Activated naive CD4-positive, alpha-beta T cell treated with anti-CD3 and anti-CD28 coated beads, Interleukin-2, amount 50 U/mL, for 72 hours (primary cell): ENCODE measurements at places on chromosomes 5 and 9.

DNA sequence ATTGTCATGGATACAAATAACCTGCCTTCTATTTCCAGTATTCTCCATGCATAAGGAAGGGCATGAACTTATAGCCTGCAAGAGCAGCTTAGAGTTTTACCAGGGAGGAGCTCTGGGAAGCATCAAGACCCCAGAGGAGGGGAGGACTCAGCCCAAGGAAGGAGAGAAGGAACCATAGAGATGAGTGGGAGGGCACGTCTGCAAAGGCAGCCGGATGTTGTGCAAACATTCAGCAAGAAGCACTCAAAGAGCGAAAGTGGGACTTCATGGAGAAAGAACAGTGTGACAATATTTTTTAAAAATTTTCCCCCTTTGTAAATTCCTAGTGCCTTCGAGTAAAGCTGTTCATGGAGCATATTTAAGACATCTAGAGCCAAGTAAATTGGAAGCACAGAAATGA is 270.1 kb upstream of the PTGER4 start:
- no peak for DNase-seq

DNA sequence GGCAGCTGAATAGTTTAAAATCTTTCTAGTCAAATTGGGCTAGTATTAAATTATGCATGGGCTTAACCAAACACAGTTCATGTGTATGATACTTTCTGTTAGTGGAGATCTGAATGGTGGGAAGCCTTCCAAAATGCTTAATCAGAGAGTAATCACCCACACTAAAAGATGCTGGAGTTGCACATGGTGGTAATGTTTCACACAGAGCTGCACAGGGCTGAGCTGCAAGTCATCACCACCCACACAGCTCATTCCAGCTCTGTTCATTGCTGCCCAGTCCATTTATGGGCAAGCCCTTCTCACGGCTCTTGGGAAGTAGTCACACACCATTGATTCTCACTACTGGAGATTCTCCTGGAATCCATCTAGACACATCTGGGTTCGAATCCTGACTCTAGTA is 351.5 kb upstream of the KCNN2 start:
- DNase-seq, result no peak

DNA sequence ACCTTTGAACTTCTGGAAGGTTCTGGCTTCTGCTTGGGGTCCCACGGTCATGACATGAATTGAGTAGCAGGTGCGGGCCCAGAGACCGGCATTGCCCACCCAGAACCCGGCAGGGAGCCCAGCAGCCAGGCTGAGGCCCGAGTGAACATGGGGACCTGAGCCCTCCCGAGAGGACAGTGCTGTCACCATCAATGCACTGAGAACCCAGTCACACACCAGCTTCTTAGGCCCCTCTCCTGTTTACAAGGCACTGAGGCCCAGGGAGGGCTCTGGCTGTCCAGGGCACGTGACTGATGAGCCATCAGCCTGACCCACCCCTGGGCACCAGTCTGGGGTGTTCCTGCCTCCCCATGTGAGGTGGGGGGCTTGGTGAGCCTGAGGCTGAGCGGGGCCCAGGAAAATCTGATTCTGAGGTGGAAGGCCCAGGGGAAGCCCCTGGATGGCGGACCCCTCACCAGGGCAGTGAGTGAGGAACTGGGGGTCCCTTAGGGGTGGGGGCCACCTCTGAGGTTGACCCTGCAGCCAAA is 60.3 kb upstream of the RNU6ATAC start:
- DNase-seq, result no peak

- no peak for DNase-seq
Observed at GRCh38 chr5:113552137-113552536, 38.6 kb downstream of the YTHDC2 start.

DNA sequence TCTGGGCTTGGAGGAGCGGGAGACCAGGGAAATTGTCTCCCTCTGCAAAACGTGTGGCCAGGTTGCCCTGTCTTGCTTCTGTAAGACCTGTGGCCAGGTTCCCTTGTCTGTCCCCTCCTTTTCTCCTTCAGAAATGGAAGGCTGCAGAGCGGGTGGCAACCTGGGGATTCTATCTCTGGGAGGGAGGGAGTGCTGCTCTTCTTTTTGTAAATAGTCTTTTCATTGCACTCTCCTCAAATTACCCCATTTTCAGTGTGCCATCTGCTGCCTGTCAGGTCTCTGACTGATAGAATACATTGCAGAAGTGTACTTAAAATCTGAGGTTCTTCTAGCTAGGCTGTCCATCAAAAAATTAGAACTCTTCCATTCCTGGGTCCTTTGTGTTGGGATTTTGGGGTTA is 126.0 kb downstream of the GABRB2 start:
- DNase-seq, result no peak

DNA sequence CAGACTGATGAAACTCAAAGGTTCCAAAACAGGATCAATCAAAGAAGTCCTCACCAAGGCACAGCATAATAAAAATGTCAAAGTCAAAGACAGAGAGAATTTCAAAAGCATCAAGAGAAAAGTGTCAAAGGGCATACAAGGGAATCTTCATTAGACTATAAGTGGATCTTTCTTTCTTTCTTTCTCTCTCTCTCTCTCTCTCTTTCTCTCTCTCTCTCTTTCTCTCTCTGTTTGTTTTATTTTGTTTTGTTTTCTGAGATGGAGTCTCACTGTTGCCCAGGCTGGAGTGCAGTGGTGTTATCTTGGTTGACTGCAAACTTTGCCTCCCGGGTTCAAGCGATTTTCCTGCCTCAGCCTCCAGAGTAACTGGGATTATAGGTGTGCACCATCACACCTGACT is 148.3 kb upstream of the CD180 start:
- no peak for DNase-seq

DNA sequence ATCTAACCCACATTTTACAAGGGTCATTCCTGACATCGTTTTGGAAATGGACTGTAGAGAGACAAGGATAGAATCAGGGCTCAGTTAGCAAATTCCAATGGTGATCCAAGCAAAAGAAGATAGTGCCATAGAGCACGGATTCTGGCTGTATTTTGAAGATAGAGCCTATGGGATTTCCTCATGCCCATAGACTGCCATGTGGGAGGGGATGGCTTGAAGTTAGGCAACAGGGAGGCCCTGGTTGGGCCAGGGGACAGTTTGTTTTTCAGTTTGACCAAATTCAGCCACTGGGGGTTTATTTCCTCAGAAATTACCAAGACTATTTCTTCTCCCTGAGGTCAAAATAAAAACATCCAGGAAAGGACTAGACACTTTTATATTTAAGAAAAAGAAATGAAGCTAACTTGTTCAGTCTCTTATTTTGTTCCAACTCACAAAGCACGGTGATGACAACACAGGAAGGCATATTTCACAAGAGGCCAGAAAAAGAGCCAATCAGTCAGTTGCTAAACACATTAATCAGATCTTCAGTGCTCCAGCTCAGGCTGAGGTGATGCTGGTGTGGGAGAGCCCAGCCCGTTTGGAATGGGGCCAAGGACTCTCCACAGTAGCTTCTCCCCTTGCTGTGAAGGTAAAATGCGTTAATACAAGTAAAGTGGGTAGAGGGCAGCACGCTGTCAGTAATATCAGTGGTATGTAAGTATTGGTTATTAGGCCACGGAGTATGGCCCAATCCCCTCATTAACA is 4.4 kb upstream of the DCTN4 start:
- no peak for DNase-seq

DNA sequence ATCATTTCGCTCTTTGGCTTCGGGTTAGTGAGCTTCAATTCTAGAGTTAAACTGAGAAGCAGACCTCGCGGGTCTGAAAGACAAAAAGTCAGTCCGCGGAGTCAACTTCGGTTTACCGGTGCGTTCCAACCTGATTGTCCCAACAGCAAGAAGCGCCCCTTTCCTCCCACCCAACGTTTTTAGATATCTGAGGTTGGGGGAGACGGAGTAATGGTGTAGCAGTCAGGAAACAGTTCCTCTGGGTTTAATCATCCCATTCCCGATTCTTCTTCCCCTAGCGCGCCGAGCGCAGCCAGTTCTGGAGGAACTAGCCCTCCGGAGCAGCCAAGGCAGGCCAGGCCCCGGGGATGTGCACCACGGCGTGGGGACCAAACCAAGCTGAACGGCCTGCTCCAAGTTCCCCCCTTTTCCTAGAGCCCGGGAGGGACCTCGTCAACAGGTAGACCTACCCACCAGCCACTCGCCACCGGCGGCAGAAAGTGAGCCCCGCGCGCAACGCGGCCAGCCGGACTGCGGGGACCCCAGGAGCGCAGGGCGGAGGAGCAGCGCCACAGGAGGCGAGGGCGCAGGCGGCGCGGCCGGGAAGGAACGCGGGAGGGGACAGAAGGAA is 622 bp upstream of the ISL1 start:
- DNase-seq, result no peak

- no peak for DNase-seq
Observed at GRCh38 chr5:143248822-143249579, 154.5 kb downstream of the NR3C1 start.

GRCh38 chr9:899440-900184 is 58.1 kb downstream of the DMRT1 start:
- DNase-seq, result no peak

- no peak for DNase-seq
Observed at GRCh38 chr5:116159006-116159405, 74.2 kb downstream of the COMMD10 start.

DNA sequence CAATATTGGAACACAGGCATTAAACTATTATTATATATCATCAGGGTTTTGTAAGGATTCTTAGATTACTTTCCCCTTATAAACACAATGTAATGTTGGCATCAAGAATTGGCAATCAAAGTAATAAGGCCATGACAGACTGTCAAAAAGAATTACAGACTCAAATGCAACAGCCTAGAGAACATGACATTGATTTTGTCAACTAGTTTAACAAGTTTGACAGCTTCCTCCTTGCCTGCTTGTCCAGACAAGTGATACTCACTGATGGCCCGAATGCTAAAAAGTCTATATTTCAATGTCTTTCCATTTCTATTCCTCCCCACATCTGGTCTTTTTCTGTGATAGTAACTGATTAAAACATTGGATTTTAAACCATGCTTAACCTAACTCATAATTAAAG is 6.4 kb upstream of the ANKRD31 start:
- no peak for DNase-seq

GRCh38 chr9:111179577-111179976 is 141.3 kb upstream of the LPAR1 start:
- no peak for DNase-seq

DNA sequence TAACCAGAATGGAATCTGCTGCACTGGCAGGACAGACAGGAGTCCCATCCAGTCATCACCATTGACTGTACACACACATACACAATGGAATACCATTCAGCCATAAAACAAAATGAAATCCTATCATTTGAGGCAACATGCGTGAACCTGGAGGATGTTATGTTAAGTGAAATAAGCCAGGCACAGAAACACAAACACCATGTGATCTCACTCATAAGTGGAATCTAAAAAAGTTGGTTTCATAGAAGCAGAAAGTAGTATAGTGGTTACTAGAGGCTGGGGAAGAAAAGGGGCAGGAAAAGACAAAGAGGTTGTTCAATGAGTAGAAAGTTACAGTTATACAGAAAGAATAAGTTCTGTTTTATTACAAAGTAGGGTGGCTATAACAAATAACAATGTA is 884.0 kb upstream of the ACO1 start:
- DNase-seq, result no peak

DNA sequence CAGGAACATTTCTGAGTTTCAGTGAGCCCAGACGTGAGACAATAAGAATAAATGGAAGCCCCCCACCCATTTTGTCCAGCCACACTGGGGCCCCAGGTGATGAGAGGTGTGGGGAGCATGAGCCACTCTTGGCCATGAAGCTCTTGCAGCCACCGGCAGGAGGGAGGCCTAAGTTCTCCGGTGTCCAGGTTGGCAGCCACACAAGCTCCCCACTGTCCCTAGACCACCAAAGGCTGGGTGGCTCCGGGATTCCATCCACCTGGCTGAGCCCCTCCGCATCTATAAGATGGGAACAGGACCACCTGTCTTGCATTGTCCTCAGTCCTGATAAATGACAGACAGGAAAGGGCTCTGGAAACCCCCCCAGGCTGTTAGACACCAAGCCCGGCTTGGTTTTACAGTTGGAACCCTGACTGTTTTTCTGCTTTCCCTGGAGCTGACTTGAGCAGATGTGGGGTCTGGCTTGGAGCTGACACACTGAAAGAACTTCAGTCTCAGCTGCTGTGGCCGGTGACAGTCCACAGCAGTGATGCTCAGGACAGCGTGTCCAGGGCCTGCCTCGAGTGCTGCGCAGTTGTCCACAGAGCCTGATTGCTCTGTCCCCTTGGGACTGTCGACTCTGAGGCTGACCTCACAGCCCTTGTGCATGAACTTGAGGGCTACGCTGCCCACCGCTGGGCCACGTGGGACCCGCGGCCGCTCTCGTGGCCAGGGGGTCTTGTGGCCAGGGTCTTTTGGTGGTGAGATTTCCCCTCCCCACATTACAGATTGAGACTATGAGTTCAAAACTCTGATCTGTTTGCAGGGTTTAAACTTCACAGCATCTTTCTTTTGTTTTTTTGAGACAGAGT is 74.8 kb downstream of the PSMB7 start:
- no peak for DNase-seq

- no peak for DNase-seq
Observed at GRCh38 chr5:5980538-5980895, 397.8 kb downstream of the MED10 start.

DNA sequence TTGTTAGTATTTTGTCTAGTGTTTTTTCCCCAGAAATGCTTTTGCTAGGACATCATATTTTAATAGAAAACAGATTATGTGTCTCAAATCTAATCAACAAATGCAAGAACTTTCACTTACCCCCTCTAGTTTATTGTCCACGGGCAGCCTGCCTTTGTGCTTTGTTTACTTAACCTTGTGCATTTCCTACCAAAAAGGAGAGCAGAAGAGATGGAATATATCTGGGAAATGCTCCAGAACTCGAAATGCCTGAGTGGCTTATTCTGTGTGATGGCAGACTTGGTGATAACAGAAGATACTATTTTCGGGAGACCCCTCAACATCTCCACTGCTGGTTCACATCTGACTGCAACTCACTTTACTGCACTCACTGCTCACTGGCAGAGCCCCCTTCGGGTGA is 33.3 kb upstream of the SPDL1 start:
- DNase-seq, result no peak

GRCh38 chr5:171520300-171521174 is 101.1 kb downstream of the FGF18 start:
- DNase-seq, result no peak

DNA sequence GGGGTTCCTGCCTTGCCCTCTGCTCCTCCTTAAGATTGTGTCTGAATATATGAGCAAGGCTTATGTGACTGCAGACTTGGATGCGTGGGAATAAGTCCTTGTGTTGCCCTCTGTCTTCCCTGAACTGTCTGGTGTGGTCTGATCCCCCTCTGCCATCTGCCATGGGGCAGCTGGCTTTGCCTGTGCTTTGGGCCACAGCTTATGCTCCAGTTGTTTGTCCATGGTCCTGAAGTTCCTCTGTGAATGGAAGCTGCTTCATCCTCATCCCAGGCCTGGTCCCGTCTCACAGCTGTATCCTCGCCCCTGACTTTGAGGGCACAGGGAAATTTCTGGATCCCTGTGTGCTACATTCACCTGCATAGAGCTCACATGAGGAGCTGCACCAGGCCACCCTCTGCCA is 14.7 kb downstream of the IL31RA start:
- DNase-seq, result no peak

DNA sequence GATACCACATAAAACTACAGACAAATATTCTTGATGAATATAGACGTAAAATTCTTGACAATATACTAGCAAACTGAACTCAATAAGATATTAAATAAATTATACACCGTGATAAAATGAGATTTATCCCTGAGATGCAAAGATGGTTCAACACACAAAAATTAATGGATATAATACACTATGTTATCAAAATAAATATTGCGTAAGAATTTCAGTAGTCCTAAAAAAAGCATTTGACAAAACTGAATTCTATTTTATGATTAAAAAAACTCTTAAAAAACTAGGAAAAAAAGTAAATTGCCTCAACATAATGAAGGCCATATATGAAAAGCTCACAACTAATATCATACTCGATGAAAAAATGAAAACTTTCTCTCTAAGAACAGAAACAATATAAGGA is 472.3 kb upstream of the GRIA1 start:
- no peak for DNase-seq
